ENCODE measurements at places on chromosomes 2 and 18. TPM values are rescaled to one million over a fixed set of nuclear protein-coding genes. Genes with fewer than 3 reads are reported as not detected.

Gene POTEE
- total RNA-seq = 1.1 TPM

Gene SP5
- total RNA-seq = not detected

Gene CDH7
- total RNA-seq = not detected

Gene CHPF
- 0.17 TPM for total RNA-seq

Gene COL4A4
- total RNA-seq = under 0.01 TPM

Gene TMEM163
- not detected for total RNA-seq

Gene DCDC2C
- not detected for total RNA-seq

Gene CCDC141
- 3.7 TPM for total RNA-seq

Gene MTCL1
- 4.6 TPM for total RNA-seq

Gene WDR7
- total RNA-seq = 32.1 TPM

Gene RAB6C
- total RNA-seq = not detected

Gene ADD2
- total RNA-seq = 23.2 TPM

Gene ATP8B1
- total RNA-seq = 31.9 TPM

Gene ABCG8
- total RNA-seq = not detected

Gene ITGB6
- total RNA-seq = not detected

Gene TNFRSF11A
- total RNA-seq = 49.1 TPM
